ENCODE measurements at places on chromosomes 1 and 21. TPM values are rescaled to one million over a fixed set of nuclear protein-coding genes. Genes with fewer than 3 reads are reported as not detected.

SNRPE gene
- 65.1 TPM for total RNA-seq

TBX15 gene
- total RNA-seq, result 0.25 TPM

LCE1F gene
- not detected for total RNA-seq

MX2 gene
- 2.0 TPM for total RNA-seq

RPF1 gene
- total RNA-seq, result 25.7 TPM

FH gene
- total RNA-seq, result 97.7 TPM

SPEN gene
- total RNA-seq, result 10.5 TPM

MAP3K7CL gene
- 3.7 TPM for total RNA-seq
